T-helper 2 cell (primary cell): ENCODE measurements at places on chromosomes 3 and 15.
A peak's percentile ranks its signal among the peaks of the same experiment; 100 is the strongest.

DNA sequence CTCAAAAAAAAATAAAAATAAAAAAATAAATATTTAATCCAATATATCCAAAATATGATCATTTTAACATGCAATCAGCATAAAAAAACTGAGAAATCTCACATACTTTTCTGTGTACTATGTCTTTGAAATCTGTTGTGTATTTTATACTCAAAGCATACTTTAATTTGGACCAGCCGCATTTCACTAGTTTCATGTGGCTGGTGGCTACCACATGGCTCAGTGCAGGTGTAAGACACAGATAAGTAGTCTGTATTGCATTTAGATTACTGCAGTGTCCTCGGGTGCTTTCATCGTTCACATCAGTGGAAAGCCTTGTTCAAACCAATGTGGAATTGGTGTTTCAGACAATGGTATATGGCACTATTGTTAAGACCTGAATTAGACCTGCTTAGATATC lies 11.0 kb downstream of the CRTC3 start:
- no peak for DNase-seq

DNA sequence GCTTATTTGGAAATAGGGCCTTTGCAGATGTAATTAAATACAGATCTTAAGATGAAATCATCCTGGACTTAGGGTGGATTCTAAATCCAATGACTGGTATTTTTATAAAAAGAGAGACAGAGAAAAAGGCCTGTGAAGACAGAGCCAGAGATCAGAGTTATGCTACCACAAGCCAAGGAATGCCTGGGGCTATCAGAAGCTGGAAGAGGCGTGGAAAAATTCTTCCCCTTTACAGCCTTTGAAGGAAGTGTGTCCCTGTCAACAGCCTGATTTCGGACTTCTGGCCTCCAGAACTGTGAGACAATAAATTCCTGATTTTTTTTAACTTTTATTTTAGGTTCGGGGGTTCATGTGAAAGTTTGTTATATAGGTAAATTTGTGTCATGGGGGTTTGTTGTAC lies 154.1 kb upstream of the CADPS start:
- DNase-seq = no peak

GRCh38 chr3:89245612-89246011 lies 138.2 kb downstream of the EPHA3 start:
- DNase-seq = no peak

DNA sequence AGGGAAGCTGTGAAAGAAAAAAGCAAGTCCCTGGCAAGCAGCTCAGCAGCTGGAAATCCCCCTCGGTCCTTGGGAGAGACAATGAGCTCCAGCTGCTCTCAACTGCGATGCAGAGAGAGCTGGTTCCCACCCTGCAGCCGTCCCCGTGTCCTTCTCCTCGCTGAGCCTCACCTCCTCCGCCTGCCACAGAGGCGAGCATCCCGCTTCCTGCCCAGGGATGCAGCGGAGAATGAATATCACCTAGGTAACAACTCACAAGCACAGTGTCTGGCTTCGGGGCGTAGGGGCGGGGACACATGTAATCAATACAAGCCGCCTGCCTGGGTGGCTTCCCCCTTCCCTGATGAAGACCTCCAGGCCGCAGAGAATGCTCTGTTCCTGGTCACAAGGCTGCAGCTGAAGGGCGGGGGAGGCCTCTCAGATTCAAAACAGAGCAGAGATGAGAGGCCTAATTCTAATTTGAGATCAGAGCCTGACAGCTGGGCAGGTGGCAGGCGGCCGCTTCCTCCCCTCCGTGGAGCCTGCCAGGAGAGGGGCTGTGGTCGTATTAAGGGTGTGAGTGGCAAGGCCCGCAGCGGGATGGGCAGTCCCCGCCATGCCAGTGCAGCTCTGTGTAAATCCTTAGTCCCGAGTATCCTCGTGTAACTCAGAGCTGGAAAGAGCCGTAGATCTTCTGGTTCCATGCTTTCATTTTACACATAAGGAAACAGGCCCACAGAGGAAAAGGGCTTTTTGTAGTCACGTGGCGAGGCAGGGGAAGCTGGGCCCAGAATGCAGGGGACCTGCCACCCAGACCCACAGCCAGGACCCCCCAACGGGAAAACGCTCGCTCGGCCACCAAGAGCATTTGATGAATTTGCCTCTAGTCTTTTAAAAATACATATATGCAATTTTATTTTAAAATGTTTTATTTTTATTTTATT lies 24.3 kb downstream of the ZDHHC19 start:
- no peak for DNase-seq

DNA sequence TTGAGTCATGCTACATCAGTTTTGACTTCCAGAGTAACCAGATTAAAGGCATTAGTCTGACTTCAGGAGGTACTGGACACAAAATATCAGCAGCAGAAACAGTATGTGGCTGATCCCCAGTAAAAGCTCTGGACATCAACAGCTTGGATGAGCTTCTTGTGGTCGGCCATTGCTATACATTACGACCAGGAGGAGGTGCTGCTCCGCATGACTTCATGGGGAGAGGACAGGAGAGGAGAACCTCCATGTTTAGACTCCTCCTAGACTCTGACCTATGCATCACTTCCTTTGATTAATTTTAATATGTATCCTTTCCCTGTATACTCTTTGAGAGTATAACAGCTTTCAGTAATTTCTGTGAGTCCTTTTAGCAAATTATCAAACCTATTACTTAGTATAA lies 285.6 kb upstream of the ARHGEF26 start:
- DNase-seq = no peak

DNA sequence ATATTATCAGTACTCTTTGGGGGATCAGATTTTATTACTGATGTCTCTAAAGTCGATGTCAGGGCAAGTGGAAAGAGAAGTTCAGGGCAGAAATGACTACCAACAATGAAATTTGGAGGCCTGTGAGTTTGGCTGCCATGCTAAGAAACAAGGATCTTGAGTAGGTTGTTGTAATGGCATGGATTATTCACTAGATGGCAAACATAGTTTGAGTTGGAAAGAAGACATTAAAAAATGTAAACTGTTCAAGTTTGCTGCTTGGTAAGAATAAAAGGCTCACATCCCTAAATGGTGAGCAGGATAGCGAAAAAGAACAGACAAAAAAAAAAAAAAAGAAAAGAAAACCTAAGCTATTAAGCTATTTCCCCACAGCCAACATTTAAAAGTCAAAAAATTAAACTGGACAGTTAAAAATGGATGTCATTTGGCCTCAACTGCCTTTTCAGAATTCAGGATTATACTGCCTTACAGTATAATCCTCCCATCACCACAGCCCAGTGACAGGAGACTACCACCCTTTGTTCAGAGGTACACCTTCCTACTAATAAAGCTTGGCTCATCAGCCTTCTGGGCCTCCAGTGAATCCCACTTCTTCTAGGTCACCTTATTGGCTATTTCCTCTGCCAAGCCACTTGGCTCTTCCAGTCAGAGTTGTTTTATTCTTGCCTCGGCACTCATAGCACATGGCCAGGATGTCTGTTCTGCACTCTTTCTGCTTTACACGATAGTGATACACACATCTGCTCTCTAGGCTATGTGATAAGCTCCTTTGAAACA lies 163.7 kb downstream of the PLD1 start:
- DNase-seq = no peak

DNA sequence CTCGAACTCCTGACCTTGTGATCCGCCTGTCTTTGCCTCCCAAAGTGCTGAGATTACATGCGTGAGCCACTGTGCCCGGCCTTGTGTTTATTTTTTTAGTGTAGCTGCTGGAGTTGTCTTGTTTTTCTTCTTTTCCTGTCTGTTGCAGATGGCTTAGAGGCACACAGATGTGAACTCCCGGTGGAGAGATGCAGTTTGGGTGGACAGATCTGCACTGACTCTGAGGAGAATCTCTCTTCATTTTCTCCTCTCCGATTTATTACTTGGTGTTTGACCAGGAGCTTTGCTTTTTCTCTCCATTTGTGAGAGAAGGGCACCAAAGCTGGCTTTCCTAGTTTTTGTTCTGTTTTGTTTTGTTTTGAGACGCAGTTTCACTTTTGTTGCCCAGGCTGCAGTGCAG lies 62.7 kb downstream of the USP13 start:
- no peak for DNase-seq

- no peak for DNase-seq
These were observed 58.8 kb downstream of the ARNT2 start for GRCh38 chr15:80462836-80463512.

- DNase-seq = peak; percentile 89
These were observed 29.5 kb downstream of the CCDC12 start for GRCh38 chr3:46946856-46947545.

DNA sequence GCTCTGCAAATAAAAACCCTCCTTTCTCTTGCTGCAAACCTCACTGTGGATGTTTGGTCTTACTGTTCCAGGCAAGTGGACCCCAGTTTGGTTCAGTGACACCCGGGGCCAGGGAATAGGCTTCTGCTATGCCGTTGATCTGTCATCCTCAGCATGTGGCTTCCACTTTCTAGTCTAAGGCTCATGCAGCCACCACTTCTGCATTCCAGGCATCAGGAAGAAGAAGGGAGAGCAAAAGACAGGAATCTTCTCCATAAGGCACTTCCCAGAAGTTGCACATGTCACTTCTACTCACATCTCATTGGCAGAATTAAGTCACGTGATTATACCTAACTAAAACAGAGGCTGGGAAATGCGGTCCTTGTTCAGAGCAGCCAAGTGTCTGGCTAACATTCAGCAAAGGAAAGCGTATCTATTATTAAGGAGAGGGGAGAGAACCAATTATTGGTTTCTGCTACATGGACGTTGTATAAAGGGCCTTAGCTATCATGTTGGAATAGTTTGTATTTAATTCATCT lies 173.6 kb upstream of the PFN2 start:
- no peak for DNase-seq

- DNase-seq = no peak
These were observed 94.1 kb upstream of the MRPL3 start for GRCh38 chr3:131596884-131597283.

GRCh38 chr3:13093687-13094086 lies 20.5 kb upstream of the IQSEC1 start:
- DNase-seq = no peak

DNA sequence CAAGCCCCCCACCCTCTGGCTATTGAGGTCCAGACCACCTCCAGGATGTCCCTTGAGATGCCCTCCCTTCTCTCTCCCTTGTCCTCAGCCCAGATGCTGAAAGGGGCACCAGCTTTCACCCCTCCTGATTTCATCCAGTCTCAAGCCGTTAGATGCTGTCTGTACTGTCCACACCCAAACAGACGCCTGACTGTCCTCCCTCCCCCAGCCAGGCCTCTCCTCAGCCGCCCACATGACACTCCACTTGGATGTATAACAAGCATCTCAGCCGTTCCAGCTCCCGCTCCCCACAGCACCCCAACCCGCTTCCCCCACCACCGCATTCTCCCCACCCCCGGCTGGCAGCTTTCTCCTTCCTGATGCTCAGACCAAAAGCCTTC lies 25.0 kb upstream of the CYP11A1 start:
- no peak for DNase-seq

- no peak for DNase-seq
These were observed 93.7 kb downstream of the MYLK start for GRCh38 chr3:123790254-123791072.
